ENCODE measurements at places on chromosomes 4 and X.
A peak's percentile ranks its signal among the peaks of the same experiment; 100 is the strongest.

- DNase-seq: peak; percentile 14
These were observed 14.7 kb upstream of the CT55 start for GRCh38 chrX:135185795-135186443.

DNA sequence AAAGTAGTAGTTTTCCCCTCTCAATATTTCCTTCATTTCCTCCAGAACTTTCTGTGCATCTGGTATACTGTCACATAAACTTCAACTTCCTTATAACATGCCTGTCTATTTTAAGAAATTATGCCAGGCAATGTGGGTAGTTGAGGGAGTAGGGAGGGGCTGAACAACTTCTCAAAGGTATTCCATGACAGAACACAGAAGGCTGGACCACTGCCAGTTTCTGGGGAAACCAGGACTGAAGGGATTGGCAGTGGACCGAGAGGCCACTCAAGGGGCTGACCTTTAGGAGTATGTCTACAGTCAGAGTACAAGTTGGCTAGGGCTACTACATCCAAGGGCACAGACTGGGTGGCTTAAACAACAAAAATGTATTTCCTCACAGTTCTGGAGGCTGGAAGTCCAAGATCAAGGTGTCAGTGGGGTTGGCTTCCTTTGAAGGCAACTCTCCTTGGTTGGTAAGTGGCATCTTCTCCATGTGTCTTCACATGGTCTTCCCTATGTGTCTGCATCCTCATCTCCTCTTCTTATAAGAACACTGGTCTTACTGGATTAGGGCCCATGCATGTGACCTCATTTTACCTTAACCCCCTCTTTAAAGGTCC, 6.9 kb downstream of the SH3RF1 start:
- DNase-seq: no peak

GRCh38 chrX:141142946-141143345, 34.0 kb downstream of the LDOC1 start:
- DNase-seq: no peak

GRCh38 chr4:10457255-10457801, at the start of gene ZNF518B:
Gene ZNF518B, minus strand, starts transcription at chr4:10457426. Its CDS starts 11,098 bp downstream, at chr4:10446328.
- DNase-seq: peak; percentile 84

DNA sequence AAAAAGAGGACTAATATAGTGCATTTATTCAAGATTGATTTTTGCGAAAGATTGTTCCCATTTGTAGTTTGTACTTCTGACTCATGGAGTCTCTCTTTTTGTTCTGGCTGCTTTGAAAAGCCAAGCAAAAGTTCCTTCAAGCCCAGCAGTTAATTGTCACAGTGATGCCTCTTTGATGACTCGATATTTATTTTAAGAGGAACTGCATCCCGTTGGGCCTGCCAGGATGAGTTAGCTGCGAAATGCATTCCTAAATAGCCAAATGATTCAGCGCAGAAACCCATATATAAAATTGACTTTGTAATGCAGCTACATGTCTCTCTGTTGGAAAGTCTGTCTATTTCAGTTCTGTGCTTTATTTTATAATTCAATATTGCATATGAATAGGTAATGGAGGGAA, 295.1 kb downstream of the GBA3 start:
- DNase-seq: no peak

DNA sequence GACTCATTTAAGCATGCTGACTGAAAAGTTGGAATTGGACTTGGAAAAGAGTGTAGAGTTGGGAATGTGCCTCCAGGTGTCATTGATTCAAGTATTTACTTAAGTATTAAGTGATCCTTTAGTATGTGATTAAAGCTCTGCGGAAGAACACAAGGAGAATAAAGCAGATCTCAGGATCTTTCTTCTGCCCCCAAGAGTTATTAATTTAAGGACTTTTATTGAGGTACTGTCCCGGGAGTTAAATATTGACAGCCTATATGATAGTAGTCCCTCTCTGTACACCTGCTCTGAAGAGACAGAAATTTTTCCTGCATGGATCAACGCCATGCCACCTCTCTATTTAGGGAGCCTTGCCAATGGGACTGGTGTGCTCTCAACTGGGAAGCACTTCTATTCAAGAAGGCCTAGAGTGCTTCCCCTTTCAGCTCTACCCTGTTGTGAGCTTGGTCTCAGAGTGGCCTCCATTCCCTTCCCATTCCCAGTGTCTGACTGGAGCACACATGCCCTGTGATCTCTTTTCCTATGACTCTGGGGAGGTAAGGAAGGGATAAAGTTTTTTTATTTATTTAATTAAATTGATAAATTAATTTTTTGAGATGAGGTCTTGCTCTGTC, 75.9 kb downstream of the SHISA3 start:
- no peak for DNase-seq

DNA sequence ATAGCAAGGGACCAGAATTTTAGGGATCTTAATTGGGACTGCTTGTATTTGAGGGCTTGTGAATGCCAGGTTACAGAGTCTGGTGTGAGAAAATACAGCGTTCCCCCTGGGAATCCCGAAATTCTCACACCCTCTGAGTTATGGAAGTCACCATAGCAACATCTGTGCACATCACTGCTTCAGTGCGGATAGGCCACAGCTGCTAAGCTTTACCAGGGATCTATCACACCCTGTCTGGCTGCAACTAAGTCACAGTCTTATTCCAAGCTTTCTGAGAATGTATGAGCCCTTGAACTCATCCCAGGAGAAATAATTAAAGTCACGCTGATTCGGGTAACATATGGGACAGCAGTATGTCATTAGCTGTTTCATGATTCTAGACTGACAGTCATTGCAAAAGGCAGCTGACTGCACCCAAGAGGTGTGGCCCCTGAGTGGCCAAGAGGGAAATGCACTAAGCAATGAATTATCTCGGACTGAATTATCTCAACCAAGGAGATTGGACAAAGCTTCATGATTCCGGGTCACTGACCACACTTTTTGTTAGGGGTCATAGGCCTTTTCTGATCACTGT, 46.7 kb upstream of the BTC start:
- DNase-seq: no peak

DNA sequence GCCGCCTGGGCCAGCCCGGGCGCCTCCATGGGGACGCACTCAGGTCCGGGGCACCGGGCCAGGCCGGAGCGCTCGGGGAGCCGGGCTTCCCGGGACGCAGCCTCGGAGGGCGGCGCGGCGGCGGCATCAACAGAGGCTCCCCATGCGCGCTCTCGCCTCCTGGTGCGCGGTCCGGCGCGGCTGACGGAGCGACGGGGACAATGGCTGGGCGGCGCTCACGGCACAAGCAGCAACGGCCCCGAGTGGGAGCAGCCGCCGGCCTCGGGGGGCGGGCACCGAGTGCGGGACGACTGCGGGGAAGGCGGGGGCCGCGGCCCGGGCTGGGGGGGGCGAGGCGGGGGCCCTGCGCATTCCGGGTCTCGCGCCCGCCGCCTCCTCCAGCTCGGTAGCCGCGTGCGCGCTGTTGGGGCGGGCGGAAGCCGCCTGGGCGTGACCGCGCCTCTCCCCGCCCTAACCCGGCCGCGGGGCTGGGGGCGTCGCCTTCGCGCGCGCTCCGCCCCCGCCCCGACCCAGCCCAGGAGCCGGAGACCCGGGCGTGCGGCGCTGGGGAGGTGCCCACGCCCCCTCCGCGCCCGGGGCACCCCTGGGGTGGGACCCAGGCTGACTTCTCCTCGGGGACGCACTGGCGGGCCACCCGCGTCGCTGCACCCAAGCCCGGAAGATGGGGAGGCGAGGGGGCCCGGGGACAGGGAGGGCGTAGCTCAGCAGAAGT, at the start of gene PRKX:
TSS of gene PRKX (minus strand) at position 425 of the 712 bp plus-strand sequence. CDS start at position 29, 396 bp downstream.
- DNase-seq: peak; percentile 44

- no peak for DNase-seq
These were observed 31.3 kb downstream of the FABP2 start for GRCh38 chr4:119290598-119290997.

- DNase-seq: no peak
These were observed 147.0 kb upstream of the NOCT start for GRCh38 chr4:138868562-138868961.

DNA sequence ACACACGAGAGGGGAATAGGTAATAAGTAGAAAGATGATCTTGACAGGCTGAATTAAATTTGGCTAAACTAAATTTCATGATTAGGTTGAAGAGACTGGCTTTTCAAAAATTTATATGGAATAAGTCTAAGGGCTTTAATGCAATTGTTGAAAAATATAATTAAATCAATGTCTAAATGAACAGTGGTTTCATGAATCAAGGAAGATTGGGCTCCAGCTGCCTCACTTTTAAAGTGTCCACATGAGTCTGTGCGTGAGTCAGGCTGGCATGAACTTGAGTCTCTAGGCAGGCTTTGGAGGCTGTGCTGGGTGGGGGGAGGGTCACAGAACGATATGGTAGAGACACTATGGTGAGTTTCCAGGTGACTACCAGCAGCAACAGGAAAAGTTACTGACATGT, 111.9 kb downstream of the SORBS2 start:
- DNase-seq: no peak

DNA sequence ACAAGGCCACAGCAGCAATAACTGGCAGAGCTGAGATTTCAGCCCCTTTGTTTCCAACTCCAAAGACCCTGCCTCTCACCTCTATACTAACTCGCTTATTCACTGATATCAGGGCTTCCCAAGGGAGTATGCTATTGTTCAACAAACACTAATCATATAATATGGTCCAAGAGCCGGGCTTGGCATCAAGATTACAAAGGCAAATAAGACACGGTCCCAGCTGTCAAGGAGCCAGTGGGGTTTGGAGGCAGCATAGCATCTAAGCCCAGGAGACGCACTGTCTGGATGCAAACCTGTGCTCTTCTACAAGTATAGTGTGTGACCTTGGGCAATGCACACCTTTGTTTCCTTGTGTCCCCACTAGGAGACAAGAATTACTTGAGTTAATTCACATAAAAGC, 28.7 kb downstream of the PAPSS1 start:
- no peak for DNase-seq

- DNase-seq: no peak
These were observed 31.1 kb upstream of the PDLIM3 start for GRCh38 chr4:185566425-185566824.

DNA sequence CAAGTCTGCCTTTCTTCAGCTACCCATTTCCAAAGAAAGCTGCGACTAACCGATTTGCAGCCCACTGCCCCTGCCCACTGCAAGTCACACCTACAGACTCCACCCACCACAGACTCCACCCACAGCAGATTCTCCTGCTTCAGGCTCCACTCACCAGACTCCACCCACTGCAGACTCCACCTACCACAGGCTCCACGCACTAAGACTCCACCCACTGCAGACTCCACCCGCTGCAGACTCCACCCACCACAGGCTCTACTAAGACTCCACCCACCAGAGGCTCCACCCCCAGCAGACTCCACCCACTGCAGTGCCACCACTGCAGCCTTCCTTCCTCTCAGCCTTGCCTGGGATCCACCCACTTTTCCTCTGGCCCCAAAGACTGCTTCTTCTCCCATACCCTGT, 41.3 kb downstream of the ABLIM2 start:
- DNase-seq: peak; percentile 39

GRCh38 chrX:116009861-116010710, 160.5 kb upstream of the AGTR2 start:
- DNase-seq: no peak

Data from GM19239 (cell line).